ENCODE measurements at places on chromosomes 5 and 9.
A peak's percentile ranks its signal among the peaks of the same experiment; 100 is the strongest.

DNA sequence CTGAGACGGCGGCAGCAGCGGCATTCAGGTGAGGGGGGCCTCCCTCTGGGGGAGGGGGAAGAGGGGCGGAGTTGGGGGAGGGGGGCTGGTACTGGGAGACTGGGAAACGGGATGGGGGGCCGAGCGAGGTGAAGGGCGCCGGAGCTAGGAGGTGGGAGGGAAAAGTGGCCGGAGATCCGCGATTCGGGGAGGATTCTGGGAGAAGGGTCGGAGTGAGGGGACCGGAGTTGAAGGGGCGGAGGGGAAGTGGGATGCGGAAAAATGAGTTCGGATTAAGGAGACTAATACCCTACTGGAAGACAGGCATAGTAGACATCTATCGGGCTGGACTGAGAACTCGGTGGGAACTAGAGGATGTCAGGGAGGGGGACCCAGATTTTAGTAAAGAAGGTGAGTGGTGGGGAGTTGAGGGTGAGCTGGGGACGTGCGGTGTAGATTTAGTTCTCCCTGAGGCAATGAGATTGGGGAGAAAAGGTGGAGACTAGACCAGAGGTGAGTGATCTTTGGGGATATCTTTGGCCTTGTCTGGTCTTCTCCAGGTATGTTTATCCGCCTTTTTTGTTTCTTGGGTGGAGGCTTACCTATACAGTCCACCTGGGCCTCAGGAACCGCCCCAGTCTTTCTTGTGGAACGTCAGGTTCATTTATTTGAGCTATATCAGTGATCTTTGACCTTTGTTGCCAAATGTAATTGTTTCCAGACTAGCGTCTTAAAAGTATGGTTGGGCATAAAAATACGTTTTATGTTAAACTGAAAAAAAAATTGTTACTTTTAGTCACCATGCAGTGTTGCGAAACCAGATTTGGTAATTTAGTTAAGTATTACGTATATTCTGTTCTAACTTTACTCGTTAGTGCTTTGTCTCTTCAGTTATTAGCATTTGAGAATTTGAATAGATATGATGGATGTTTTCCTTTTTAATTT, 632 bp downstream of the UBAP1 start:
- peak; percentile 50 for DNase-seq

DNA sequence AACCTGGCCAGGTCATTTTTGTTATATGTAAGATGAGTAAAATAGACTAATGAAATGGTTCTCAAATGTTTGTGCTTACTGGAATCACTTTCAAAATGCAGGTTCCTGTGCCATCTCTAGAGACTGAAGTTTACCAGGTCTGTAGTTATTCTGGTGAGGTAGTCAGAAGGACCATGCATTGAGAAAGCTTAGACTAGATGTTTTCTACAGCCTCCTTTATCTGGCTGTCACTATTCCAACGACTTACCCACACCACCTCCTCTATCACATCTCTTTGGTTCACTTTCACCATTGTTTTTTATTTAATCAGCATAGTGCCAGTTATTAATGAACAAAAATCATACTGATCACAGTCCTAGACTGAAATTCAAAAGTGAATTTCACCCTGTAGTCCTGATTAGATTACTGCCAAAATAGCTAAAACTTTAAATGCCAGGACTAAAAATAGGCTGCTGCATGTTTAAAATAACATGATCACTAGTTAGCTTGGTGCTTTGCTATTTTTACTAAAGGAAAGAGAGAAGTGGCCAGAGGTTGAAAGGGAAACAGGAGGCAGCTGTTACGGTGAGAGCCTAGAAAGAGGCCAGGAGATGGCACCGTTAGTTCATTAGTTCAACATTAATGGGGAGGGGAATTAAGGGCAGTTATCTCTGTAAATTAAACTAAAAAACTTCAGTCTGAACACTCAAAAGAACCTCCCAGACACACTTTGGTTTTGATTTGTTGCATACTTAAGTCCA, 13.9 kb upstream of the FNIP1 start:
- DNase-seq: peak; percentile 50

DNA sequence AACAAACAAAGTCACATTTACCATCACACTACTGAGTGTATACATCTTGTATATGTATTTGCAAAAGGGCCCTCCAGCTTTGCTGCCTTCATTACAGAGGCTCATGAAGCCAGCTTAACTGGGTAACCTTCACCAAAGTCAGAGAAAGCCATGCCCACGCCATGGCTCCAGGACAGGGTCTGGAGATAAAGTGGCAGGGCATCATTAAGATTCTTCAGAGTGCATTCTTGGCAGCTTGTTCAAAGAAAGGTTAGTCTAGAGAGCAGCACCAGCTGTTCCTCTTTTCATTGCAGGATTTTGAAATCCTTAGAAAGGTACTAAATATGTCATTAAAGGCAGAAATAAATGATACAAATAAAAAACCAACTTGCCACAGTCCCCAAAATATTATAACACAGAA, 333.2 kb downstream of the NDUFS4 start:
- DNase-seq: no peak

GRCh38 chr9:2307480-2307879, 292.3 kb downstream of the SMARCA2 start:
- peak; percentile 54 for DNase-seq

GRCh38 chr9:71910650-71911060, 338 bp downstream of the ABHD17B start:
- no peak for DNase-seq

DNA sequence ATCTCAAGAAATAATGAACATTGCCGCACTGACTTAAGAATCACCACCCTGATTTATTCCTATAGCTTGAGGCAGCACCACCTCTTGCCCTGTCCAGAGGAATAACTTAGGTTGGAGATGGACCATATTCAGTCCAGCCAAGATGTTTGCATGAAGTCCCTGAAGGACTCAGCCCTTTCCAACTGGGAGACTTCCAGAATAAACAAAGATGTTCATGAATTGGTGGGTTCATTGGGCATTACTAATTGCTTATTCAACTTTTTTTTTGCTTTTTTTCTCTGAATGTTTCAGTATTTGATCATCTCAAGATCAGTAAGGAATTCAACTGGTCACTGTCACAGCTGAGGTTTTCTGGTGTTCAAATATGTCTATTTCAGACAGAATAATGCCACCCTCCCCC, 470.6 kb downstream of the CCDC171 start:
- peak; percentile 86 for DNase-seq

GRCh38 chr9:16337322-16338029, 533.0 kb downstream of the BNC2 start:
- peak; percentile 98 for DNase-seq

DNA sequence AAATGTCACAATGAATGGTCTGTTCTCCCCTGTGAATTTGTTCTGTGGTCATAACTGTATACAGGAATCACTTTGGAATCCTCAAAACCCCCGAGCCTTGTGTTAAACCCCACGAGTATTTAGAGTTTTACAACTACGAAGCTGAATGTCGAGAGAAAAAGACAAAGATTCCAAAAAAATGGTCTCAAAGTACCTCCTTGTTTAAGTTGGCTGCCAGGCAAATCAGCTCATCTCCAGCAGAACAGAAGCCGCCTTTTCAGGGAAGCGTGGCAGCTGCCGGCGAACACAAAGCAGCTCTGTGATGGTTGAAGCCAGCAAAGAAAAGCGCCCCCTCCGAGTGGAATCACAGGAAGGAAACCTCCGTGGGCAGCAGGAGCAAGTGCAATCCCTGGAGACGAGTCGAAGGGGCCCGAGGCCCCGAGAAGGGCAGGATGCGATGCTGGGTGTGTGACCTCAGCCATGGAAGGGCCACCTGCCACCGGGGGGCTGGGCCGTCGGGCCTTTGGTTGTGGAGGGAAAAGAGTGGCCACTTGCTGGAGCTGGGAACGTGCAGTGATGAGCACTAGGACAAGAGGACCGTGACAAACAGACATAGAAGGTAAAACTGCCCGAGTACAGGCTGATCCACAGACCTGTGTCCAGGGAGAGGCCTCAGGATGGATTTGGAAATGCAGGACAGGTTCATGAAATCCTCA, 706.4 kb downstream of the SEMA5A start:
- DNase-seq: no peak

- DNase-seq: no peak
Measured at GRCh38 chr5:111469903-111470302, 42.4 kb downstream of the STARD4 start.

GRCh38 chr5:107378218-107378899, 292.4 kb downstream of the EFNA5 start:
- DNase-seq: peak; percentile 67

DNA sequence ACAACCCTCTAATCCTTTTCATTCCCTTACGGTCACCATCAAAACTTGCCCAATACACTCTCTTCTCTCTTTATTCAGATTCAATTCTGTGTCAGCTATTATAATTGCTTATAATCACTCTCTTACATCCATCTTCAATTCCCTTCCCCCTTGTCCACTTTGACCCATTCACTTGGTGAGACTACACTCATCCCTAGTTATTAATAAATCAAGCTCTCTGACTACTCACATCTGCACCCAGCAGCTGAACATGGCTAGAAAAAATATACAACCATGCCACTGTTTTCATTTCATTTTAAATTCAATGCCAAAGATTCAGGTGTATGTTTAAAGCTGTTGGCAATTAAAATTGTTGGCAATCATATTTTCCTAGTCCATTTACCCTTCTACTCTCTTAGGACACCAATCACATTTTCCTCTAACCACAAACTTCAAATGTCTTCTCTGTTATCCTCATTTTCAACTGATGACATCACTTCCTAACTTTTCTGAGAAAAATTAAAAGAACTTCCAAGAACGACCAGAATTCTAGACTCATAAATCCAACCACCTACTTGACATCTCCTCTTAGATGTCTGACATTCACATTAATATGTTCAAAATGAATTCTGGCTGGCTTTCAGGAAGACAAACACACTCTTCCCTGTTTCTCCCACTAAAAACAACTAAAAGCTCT, 5.5 kb downstream of the C5orf15 start:
- peak; percentile 58 for DNase-seq

DNA sequence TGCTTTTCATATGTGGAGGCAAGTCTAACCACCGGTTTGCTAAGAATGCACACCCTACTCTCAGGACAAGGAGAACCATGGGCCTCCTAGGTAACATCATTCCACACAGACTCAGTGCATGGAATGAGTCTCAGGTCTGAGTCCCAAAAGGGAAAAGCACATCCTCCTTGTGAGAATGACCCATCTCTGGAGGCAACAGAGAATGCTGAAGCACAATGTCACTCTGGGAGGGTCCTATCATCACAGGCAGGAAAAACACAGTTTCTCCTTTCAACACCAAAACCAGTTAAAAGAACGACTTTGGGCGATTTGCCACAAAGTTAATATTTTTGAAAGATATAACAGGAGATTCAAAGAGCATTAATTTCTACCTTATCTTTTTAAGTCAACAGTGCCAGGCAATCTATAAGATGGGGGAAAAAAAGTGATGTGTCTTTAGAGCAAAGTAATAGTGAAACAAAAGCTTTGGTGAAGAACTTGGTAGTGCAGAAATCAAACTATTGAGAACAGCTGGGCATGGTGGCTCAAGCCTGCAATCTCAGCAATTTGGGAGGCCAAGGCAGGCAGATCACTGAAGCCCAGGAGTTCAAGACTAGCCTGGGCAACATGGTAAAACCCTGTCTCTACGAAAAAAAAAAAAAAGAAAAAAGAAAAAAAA, 97.3 kb downstream of the OXCT1 start:
- no peak for DNase-seq

- no peak for DNase-seq
Measured at GRCh38 chr9:130779153-130779855, 55.8 kb upstream of the ABL1 start.

GRCh38 chr9:135587658-135588057, 26.1 kb downstream of the PAEP start:
- no peak for DNase-seq

- no peak for DNase-seq
Measured at GRCh38 chr5:139976703-139977102, 66.4 kb downstream of the NRG2 start.

- no peak for DNase-seq
Measured at GRCh38 chr9:133786907-133787753, 49.0 kb upstream of the SARDH start.

DNA sequence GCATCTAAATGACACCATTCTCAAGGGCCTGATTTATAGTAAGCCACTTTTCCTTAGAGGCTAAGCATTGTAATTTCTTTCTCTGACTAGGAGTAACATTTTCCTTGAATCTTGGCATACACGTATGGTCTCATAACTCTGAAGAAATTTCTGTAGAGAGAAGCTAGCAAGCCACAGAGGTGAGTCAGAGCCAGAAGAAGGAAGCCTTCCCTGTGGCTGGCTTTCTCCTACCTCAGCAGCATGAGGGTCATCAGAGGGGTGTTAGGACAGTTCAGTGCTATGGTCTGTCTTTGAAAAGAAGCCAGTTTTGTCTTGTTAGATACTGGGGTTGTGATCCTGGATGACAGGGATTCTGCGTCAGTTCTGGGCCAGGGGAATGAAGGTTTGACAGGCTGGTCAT, 3.2 kb downstream of the SNX30 start:
- peak; percentile 94 for DNase-seq

- no peak for DNase-seq
Measured at GRCh38 chr9:91053824-91054223, 252.2 kb downstream of the SYK start.

DNA sequence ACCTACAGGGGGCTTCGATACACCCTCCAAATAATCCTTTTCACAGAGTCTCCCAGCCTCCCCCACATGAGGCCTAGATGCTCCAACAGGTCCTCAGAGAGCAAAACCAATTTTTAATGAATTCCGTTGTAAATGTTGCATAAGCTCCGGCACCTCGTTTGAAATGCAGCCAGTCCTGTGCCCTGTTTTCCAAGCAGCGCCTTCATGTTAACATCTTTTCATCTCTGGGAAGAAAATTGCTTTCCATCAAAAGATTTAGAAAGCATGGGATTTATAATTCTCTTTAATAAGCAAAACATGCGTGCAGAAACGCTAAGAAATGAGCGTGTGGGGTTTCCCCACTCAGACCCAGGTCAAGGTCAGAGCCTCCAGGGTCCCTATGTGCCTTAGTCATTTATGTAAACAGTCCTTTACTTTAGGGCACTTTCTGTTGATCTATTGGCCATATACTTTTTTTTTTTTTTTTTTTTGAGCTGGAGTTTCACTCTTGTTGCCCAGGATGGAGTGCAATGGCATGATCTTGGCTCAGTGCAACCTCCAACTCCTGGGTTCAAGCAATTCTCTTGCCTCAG, 177.5 kb upstream of the S1PR3 start:
- peak; percentile 19 for DNase-seq

- peak; percentile 31 for DNase-seq
Measured at GRCh38 chr5:150567031-150567717, 59.2 kb downstream of the NDST1 start.

GRCh38 chr5:173909199-173909598, 21.1 kb downstream of the CPEB4 start:
- no peak for DNase-seq

DNA sequence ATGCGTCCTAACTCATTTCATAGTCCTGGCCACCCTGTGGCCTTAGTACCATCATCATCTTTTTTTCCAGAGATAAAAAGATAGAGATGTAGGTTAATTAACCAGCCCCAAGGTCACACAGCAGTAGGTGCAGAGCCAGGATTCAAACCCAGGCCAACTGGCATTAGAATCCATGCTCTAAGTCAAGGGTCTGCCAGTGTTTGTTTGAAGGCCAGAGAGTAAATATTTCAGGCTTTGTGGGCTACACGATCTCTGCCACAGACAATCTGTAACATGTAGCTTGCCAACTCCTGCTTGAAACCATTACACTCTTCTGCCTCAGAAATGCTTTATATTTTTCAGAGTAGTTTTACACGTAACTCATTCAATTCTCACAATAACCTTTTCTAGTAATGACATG, 119.6 kb downstream of the EFNA5 start:
- DNase-seq: no peak
